ENCODE measurements at places on chromosomes 3 and 15.

DNA sequence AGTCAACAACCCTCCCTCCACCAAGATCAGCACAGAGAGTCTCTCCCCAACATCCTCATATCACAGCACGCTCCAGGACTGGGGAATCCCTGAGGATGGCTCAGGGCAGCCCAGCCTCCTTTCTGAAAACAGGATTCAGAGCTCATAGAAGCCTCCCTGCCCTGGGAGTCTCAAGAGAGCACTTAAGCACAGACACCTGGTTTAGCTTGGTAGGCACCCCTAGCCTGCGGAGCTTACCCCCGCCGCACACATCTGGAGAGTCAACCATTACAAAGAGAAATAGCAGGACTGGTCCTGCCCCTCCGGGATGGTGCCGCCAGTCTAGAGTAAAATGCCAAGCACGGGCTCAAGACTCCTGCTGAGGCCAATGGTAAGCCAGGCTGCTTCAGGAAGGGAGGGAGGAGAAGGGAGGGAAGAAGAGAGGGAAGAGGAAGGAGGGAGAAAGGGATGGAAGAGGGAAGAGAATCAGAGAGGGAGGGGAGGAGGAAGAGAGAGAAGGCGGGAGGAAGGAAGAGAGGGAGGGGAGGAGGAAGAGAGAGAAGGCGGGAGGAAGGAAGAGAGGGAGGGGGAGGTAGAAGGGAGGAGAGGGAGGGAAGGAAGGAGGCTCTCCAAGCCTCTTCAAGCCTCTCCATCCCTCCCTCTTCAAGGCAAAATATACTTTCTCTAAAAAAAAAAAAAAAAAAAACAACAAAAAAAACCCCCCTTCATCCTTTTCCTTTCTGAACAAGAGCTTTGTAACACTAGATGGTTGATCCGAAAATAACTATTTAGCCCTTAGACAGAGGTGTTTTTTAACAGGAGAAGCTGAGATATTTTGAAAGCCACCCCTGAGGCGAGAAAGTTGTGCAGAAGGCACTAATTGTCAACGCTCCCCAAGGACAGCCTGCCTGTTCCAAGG is 278.6 kb upstream of the TLE3 start:
- DNase-seq = no peak

DNA sequence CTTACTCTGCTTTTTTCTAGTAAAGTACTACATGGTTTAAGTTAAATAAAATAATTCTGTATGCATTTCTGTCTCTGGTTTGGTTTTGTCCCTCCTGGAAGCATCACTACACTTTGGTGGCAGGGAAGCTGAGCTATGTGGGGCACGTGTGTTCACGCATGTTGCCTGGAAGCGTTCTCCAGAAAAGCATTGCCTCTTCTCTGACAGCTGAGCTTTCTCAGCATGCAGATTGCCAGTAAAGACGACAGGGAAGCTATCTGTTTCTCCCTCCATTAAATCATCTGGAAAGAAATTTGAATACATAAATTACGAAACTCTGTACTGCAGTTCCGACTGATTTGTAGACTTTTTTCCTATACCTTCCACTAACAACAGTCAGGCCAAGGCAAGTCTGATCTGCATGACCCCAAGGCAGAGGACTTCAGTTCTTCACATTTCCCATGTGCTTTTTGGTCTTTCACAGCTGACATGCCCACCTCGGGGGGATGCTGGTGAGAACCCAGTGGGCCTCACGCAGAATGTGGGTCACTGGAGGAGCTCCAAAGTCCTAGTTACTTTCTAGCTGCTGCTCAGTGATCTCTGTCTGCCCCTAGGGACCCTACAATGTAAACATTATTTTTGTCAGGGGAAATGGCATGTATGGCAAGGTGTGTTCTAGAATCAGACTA is 43.0 kb downstream of the PGPEP1L start:
- no peak for DNase-seq

GRCh38 chr3:100027321-100027720 is 87.0 kb downstream of the FILIP1L start:
- DNase-seq = no peak

DNA sequence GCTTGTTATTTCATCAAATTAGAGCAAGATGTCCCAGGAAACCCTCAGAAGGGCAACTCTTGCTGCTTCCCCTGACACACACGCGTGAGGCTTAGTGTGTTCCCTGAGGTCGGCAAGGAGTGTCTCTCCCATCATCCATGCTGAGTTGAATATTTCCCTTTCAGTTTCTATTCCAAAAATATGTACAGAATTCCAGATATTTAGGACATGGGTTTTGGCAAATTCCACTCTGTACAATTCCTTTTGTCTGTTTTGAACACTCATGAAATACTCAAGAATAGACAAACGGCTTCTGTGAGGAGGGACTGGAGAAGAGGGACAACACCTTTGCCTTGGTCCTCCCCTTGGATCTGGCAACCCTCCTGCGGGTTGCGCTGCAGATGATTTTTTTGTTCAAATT is 138.0 kb downstream of the DUT start:
- no peak for DNase-seq

DNA sequence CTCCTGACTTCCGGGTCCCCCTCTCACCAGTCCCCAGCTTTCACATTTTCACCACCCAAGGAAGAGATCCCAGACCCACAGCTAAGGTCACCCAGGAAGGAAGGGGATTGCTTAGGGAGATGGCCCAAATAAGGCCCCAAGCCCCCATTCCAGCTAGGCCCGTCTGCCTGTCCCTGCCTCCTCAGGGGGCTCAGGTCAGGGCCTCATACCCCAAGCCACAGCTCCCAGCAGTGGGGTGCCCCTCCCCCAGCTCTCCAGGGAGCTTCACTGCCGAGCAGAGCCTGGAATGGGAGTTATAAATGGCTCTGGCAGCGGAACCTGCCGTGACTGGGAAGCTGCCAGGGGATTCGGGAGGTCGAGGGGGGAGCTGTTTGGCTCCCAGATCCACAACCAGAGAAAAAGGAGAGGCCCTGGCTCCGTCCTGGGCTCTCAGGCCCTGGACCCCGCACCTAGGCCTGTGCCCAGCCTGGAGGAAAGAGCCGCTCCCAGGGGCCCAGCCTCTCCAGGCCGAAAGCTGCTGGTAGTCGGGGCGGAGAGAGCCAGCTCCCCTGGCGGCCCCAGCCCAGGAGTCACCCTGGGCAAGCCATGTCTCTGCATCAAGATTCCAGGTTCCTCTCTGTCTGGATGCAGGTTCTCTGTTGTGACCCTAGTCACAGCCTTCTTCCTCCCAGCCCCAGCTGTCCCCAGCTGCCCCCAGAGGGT is 550 bp downstream of the CCDC9B start:
- DNase-seq = no peak

GRCh38 chr3:169846458-169847193 is 23.1 kb downstream of the LRRC31 start:
- no peak for DNase-seq

- no peak for DNase-seq
These were observed 88.6 kb downstream of the GTPBP8 start for GRCh38 chr3:113079218-113079961.

DNA sequence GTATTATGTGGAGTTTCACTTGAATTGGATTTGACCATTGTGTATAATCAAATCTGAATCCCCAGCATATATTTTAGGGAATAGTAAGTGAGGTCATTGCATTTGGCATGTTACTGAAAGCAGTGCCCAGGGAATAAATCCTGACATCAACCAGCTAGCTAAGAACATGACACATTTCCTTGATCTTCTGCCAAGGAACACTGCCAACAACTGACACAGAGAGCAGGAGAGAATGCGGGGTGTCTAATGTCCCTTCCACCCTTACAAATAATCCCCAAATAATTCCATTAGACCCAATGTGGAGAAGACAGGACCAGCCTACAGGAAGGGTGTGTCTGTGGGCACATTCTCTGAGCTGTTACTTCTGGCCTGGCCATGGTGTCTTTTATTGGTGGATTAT is 30.6 kb upstream of the UBE3A start:
- no peak for DNase-seq

DNA sequence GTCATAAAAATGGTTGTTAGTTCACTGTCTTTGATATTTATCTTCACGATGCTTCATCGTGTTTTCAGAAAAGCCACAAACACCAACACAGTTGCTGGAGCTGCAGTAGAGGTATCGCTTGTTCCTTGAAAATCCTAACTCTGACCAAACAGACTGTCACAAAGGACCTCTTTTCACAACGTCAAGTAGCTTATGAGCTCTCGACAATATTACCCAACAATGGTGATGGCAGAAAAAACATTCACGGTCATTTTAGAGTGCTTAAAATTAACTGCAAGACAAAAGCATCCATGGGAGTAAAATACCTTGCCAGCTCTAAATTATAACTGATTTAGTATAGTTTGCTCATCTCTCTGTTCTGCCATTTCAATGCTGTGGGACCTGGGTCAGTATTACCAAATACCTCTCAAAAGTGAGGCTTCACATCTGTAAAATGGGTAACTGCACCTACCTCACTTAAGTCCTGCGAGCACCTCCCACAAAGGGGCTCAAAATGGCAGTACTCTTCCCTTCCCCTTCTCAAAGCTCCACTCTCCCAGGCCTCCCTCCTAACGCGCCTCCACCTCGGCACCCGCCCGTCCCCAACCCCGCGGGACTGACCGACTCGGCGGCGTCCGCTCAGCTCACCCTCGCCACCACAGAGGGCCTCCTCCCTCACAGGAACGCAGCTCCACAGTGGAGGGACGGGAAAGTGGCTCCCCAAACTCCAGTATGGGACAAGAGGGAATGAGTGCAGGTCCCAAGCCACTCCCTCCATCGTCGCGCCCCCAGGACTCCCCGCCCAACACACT is 546 bp downstream of the TRIM59 start:
- DNase-seq = no peak

DNA sequence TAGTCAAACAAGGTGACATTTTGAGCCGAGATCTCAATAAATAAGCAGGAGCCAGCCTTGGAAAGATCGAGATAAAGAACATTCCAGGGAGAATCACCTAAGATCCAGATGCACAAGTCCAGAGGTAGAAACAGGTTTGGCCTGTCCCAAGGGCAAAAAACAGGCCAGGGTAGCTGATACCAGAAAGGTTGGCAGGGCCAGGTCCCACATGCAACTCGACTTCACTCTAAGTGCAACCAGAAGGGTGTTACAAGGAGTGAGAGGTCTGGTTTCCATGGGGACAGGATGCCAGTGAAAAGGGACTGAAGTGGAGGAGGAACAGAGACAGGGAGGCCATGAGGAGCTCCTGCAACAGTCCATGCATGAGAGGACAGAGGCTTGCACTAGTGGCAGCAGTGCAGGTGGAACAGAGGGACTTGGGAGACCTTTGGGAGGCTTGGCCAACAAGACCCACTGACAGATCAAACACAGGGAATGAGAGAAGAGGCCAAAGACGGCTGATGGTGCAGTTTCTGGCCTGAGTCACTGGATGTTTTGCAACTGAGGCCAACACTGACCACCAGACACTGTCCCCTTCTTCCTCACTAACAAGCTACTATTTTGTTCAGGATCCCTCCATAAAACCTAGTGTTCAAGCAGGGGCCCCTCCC is 5.2 kb downstream of the TPRA1 start:
- DNase-seq = no peak

- DNase-seq = no peak
These were observed 22.6 kb upstream of the ANO10 start for GRCh38 chr3:43644443-43644842.
